HepG2 (cell line): ENCODE measurements at places on chromosomes 4 and X. TPM values are rescaled to one million over a fixed set of nuclear protein-coding genes. Genes with fewer than 3 reads are reported as not detected.

The CNGA1 gene
- total RNA-seq, result 0.22 TPM in 1 of 2 replicates, not detected in the other

The ZNF157 gene
- total RNA-seq, result not detected in 2 replicates

The SYNPO2 gene
- total RNA-seq, result 0.04 TPM in 1 of 2 replicates, not detected in the other

The NRK gene
- total RNA-seq, result not detected in 2 replicates

The SSX4B gene
- total RNA-seq, result not detected in 2 replicates

The CHRDL1 gene
- not detected in 2 replicates for total RNA-seq

The FAM133A gene
- total RNA-seq, result not detected in 2 replicates

The GASK1B gene
- 40.4 and 50.0 TPM in 2 replicates for total RNA-seq

The PASD1 gene
- total RNA-seq, result not detected in 2 replicates

The AFP gene
- 4,406 and 9,434 TPM in 2 replicates for total RNA-seq

The CENPVL2 gene
- not detected in 2 replicates for total RNA-seq

The ADH1A gene
- total RNA-seq, result 0.13 and 0.34 TPM in 2 replicates

The NAP1L2 gene
- total RNA-seq, result 0.07 TPM in 1 of 2 replicates, not detected in the other

The CYSLTR1 gene
- not detected in 2 replicates for total RNA-seq

The CCNA2 gene
- 105 and 160 TPM in 2 replicates for total RNA-seq

The GLOD5 gene
- 0.73 and 0.93 TPM in 2 replicates for total RNA-seq

The PRDM5 gene
- not detected in 2 replicates for total RNA-seq

The SHROOM2 gene
- total RNA-seq, result 1.3 and 1.4 TPM in 2 replicates
